ENCODE measurements at places on chromosomes 11 and 22.
A peak's percentile ranks its signal among the peaks of the same experiment; 100 is the strongest.

GRCh38 chr11:31824879-31825837 lies 14.0 kb upstream of the PAX6 start:
- no peak for DNase-seq

DNA sequence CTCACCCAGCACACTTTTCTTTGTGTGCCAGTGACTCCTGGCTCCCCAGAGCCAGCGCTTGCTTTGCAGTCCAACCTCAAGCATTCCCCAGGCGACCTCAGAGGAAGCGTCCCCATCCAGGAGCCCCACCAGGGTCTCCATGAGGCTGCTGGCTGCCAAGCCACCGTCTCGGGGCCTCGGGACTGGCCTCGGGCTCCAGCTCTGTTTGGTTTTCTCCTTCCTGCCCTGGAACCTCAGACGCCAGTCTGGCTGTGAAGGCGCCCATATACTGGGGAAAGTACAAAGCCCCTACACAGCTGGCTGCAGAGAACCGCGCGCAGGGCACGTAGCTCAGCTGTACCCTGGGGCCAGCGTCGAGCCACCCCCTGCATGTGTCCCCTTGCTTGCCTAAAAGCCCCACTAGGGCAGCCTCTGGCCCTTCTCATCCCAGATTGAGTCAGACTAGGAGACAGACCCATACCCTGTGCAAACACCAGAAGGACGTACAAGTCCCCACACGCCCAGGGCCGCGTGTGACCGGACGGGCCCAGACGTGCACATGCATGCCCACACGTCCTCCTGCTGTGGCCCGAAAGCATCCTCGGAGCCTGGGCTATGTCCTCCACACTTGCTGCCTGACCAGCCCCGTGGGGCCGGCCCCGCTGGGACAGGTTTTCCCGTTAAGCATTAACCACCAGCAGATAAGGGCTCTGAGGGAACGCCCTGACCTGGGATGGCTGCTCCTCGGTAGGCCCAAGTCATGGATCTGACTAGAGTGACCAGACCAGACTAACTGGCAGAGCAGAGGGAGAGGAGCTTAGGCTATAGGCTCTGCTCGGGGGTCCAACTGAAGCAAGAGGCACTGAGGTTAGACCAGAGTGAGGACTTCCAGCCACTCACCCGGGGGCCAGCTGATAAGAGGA lies 4.2 kb upstream of the SYT8 start:
- no peak for DNase-seq

- DNase-seq = no peak
Observed at GRCh38 chr11:69431893-69432738, 49.3 kb upstream of the LINC01488 start.

GRCh38 chr22:28333088-28333487 lies 346.6 kb downstream of the TTC28 start:
- no peak for DNase-seq

DNA sequence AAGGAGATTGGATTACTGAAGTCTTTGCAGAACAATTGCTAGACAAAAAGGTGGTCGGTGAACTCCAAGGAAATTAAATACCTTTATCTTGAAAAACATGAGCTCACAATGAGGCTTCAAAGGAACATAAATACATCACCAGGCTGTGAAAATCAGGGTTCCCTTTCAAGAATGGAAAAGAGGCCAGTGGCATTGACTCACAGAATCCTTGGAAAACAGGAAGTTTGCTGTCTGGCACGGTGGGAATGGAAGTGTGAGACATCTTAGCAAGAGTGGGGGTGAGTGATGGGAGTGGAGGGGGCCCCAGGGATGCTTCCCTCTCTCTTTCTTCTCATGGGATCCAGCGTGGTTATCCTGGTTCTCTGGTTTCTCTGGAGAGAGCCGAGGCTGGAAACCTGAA lies 48.9 kb upstream of the TBCEL start:
- DNase-seq = no peak

- DNase-seq = no peak
Observed at GRCh38 chr11:65499713-65500386, 1.0 kb downstream of the MALAT1 start.

DNA sequence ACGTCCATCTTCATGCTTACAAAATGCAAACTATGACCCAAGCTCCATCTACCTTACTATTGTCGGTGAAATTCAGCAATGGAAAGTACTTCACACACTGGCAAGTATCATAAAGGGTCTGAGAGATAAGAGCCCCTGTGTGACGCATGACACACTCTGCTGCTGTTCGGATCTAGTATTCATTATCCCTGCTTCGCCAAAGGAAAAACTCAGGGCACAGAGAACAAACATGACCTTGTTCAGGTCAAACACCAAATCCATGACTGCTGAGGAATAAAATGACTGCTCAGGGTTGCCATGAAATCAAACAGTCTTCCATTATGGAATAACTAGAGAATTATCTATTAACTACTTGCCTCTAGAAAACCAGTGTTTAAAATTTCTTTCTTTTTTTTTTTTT lies 73.0 kb downstream of the MICAL3 start:
- DNase-seq = no peak

DNA sequence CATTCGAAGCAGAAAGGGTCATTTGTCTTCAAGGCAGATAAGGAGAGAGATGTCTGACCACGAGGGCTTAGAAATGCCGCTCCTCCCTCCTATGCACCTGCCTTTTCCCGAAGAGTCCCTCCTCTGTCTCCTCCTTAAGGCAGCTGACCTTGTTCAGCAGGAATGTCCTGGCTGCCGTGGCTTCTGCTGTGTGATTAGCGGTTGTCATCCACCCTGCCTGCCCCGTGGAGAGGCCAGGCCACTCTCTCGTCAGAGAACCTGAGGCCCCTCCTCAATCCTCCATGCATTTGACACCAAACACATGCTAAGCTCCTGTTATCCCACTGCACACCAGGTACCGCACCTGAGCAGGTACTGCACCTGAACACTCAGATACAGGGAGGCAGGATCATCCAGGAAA lies 834.6 kb downstream of the TBC1D22A start:
- DNase-seq = no peak

- DNase-seq = no peak
Observed at GRCh38 chr11:3088806-3089205, 31.6 kb upstream of the CARS1 start.

GRCh38 chr11:91932151-91932821 lies 292.3 kb upstream of the FAT3 start:
- no peak for DNase-seq

- DNase-seq = no peak
Observed at GRCh38 chr11:68996376-68997123, 15.8 kb upstream of the MRGPRD start.

DNA sequence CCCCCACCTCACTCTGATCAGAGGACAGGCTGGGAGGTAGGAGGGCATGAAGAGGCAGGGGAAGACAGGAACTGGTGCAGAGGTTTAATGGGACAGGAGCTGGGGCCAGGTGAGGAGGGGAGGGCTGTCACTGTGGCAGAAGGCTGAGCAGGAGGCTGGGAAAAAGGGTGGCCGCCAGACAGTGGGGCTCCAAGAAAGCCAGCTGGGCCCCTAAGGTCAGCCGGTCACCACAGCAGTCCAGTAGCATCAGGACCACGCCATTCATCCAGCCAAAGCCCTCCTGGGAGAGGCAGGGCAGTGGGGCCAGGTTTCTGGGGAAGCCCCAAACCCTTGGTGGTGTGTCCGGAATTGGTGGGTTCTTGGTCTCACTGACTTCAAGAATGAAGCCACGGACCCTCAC lies 8.5 kb upstream of the TREH start:
- DNase-seq = no peak

- peak; percentile 37 for DNase-seq
Observed at GRCh38 chr22:39494471-39495120, 7.5 kb upstream of the MIEF1 start.

DNA sequence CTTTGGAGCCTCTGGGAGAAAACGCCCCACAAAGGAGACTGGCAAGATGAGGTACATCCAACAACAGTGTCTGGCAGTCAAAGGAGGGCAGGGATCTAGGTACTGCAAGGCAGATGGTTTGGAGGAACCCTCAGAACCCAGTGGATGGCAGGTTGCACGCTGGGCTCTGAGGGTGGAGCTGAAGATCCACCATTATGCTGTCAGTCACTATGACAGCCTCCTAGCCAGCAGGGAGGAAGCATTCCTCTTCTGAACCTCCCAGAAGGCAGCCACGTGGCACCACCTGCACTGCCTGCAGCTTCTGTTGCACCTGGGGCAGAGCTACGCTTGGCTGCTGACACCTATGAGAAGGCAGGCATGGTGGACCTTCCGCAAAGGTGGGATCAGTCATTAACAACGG lies 40.2 kb downstream of the HTR3A start:
- DNase-seq = no peak

- DNase-seq = no peak
Observed at GRCh38 chr11:61123775-61124571, 21.7 kb downstream of the CD5 start.

GRCh38 chr11:46755962-46756361 lies 36.9 kb downstream of the F2 start:
- DNase-seq = no peak

DNA sequence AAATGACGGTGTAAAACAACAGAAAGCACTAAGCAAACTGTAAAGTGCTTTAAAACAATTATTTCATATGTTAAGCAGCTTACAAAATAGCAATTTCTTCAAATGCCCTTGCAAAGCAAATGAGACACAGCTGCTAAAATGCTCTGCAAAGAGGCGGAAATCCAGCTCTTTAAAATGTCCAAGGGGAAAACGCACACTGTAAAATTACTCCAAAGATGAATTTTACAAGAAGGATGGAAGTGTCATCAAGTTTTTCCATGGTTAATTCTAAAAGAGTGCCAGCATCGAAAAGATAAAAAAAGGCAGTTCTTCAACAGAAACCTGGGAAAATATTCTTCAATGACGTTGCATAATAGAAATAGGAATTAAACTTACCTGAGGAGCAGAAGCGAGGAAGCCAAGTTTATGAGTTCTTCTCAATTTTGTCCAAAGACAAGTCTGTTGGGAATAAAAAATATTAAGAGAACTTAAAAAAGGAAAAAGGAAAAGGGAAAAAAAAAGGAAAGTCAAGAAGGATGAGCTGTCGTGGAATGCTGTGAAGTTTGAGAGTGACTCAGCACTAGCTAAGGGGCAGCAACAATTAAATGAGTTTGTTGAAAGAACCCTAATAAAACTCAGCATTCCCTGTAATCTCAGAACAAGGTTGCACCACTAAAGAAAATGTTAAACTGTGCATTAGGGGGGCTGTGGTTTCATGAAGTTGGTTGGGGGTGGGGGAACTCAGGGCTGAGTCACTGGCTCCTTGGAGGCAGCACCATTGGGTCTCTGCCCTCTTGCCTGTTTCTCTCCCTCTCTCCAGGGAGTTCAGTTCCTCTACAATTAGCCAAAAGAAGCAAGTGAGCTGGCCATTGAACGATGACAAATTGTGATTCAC lies 64.2 kb upstream of the BLID start:
- DNase-seq = no peak

DNA sequence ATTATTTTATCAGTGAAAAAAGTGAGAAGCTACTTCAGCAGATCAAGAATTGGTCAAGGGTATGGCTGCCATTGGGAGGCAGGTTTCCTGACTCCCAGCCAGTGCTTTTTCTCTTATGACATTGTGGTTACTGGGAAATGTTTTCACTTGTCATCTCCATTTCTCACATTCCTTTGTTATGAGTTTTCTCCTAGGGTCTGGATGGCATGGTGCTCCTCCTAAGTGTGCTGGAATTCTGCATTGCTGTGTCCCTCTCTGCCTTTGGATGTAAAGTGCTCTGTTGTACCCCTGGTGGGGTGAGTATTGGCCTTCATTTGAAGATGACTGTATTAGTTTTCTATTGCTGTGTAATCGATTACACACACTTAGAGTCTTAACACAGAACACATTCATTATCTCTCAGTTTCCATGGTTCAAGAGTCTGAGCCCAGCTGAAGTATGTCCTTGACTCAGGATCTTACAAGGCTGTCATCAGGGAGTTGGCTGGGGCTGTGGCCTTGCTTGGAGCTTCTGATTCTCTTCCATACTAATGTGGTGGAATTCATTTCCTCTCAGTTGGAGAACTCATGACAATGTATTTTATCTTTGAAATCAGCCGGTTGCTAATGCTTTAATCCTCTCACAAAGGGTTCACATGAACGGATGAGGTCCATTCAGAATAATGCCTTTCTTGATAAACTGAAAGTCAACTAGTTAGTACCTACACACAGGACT lies 21.0 kb upstream of the MS4A6E start:
- no peak for DNase-seq

DNA sequence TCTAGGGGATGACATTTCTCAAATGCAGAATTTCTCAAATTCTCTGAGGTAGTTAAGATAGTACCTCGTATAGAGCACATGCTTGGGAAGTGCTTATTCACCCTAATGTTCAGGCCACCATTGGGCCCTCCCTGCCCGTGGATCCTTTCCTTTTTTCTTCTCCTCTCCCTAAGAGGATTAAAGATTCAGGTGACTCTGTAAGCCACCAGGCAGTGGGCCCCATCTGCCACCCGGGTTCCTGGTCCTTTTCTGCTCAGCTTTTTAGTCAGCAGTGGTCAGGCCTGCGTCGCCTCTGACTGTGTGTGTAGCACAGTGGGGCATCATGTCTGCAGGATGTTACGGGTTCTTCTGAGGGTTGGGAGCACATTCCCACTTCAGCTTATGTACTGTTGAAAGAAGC lies 7.2 kb downstream of the CEP164 start:
- DNase-seq = no peak

Data from CD4-positive, alpha-beta T cell treated with Interleukin-1 beta for 1 hour (primary cell).